Psoas muscle (tissue), 8 donors: ENCODE measurements at places on chromosomes 2 and 18. TPM values are rescaled to one million over a fixed set of nuclear protein-coding genes. Genes with fewer than 3 reads are reported as not detected.
A peak's percentile ranks its signal among the peaks of the same experiment; 100 is the strongest.

DNA sequence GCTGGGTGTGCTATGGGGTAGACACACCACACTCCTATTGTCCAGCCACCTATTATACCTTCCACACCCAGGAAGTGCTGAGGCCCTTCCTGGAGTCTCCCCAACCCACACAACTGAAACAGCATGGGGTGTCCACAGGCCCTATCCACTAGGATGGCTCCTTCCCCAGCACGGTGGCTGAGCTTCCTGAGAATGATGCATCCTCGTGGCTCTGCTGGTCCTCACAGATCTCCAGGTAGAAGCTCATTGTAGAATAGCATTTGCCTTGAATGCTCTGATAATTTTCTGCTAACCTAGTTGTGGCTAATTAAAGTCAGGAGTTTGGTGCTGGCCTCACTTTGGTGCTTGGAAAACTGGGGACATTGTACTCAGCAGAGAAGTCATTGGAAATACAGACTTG lies 182.6 kb downstream of the ANKRD30B start:
- no peak for DNase-seq

Gene ABCG8
- not detected for total RNA-seq

Gene CDK5R2
- total RNA-seq, result not detected

DNA sequence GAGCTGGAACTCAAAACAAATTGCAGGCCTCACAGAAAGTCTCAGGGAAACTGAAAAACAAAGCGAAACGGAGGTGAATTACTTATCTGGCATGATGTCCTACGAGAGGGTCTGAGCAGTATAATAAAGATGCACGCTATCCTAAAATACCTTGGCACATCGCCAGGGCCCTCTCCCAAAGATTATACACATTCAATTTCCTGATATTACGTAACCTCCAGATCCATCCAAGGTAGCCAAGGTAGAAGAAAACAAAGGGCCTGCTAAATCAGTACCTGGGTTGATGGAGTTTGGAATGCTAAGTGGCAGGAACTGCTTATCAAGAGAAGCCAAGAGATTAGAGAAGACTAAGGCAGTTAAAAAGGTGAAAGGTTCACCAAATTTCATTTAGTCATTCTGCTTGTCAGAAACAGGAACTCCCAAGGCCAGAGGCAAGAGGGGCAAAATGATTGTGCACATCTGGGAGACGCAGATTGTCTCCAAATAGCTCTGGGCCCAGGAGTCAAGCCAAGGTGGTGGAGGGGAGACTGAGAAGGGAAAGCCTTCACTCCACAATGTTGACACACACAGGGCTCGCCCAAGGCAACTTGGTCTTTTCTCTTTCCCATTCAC lies 236.8 kb upstream of the ATP5MC3 start:
- DNase-seq, result no peak

Gene TXNDC2
- not detected for total RNA-seq

GRCh38 chr2:323035-323434 lies 35.1 kb upstream of the ALKAL2 start:
- no peak for DNase-seq

DNA sequence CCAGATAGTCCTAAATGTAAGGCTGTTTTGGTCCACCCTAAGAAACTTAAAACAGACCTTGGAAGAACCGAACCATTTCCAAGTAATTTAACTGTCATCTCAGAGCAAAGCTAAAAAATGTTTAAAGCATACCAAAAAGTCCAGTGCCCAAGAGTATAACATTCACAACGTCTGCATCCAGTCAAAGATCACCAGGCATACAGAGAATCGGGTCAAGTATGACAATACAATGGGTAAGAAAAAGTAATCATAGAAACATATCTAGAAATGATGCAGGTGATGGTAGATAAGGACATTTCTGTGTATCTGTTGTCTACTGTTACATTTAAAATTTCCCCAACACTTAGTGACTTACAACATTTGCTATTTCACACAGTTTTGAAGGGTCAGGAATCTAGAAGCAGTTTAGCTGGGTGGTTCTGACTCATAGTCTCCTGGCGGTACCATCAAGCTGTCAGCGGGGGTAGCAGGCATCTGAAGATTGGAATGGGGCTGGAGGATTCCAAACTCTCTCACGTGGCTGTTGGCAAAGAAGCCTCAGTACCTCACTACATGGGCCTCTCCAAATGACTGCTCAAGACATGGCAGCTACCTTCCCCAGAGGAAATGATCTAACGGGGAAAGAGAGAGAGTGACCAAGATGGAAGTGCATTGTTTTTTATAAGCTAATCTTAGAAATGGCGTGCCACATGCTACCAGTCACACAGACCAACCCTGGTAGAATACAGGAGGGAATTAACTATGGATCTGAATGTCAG lies 36.6 kb upstream of the DYNC2LI1 start:
- DNase-seq, result peak; percentile 25

DNA sequence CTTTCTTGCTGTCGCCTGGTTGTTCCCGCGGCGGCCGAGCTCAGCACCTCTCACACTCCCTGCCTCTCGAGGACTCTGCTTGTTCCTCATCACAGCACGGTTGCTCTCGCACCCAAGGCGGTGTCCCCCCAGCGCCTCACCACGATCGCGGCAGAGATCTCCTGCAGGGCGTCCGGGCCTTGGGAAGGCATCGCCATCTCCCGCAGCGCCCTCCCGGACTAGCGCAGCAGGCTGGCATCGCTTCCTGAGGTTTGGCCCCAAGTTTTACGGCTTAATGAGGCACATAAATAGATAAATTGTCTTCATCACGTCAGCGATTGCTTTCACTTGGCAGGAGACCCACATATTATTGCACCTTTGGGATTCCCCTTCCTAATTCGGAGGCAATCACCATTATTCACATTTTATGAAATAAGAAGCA lies 125.4 kb downstream of the RGPD3 start:
- DNase-seq, result no peak
